ENCODE measurements at places on chromosomes 3 and 15. TPM values are rescaled to one million over a fixed set of nuclear protein-coding genes. Genes with fewer than 3 reads are reported as not detected.

Gene PLCH1
- total RNA-seq, result 0.37 TPM

Gene ELP6
- 42.2 TPM for total RNA-seq

- H3K27me3 ChIP-seq, result no peaks in the 10 kb centered on the region
- peaks cover 2% of the 10 kb centered on the region for H3K36me3 ChIP-seq
- peaks cover 9% of the 10 kb centered on the region for H3K4me1 ChIP-seq
- DNase-seq, result no peak
These were observed 30.2 kb downstream of the NCEH1 start for GRCh38 chr3:172680684-172681083.

DNA sequence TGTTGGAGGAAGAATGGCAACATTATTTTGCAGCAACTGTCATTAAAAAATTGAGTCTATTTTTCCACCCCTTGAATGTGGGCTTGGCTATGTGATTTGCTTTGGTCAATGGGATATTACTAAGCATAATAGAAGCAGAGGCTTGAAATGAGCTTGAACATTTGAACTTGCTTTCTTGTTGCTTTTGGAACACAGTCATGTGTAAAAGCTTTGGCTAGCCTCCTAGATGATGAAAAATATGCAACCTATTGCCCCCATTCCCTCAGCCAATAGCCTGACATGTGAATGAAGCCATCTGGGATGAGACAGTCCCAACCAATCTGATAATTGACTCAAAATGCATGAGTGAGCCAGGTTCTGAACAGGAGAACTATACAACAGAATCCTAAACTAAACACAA, 78.4 kb downstream of the PLSCR2 start:
- no peaks in the 10 kb centered on the region for H3K36me3 ChIP-seq
- H3K4me1 ChIP-seq, result no peaks in the 10 kb centered on the region
- H3K27me3 ChIP-seq, result peaks cover 5% of the 10 kb centered on the region
- no peak for DNase-seq

DNA sequence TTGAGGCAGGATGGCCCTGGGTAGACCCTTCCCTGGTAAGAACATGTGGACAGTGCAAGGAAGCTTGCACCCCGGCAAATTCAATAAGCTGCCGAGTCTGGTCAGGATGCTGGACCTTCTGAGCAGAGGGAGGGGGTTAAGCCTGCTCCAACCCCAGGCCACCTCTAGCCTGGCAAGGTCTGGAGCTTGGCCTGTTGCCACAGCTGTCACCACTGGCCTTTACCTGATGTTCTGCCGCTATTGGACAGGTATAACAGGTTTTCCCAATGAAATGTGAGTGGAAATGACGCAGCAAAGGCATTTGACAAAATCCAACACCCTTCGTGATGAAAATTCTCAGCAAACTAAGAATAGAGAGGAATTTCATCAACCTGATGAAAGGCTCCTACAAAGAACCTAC, 699 bp upstream of the MESP1 start:
- H3K4me1 ChIP-seq, result peaks cover 6% of the 10 kb centered on the region
- H3K27me3 ChIP-seq, result peaks cover 26% of the 10 kb centered on the region
- no peaks in the 10 kb centered on the region for H3K36me3 ChIP-seq
- H3K27ac ChIP-seq, result no peak overlapping the region
- peak overlapping the region; percentile 22 for H3K4me3 ChIP-seq
- no peak for DNase-seq
